ENCODE measurements at places on chromosomes 5 and 9. TPM values are rescaled to one million over a fixed set of nuclear protein-coding genes. Genes with fewer than 3 reads are reported as not detected.

DNA sequence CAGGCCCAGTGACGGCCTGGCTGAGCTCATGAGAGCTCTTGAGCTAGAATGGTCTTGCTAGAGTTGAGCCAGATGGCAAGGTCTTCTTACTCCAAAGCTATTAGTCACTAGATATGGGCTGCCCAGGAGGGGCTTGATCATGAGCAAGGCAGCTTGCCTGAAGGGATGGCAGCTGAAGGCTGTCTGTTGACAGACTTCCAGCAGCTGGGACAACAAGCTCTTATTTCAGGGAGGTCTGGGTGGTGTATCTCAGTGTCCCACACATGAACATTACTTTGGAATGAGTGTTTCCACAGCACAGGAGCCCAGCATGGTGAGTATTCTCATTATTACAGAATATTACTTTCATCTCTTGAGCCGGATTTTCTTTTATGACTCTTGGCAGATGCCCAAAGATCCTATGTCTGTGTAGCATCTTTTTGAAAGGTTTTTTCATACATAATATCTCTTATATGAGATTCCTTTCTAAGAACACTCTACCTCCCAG is 414.1 kb downstream of the ARHGEF28 start:
- no peak for DNase-seq

- DNase-seq: no peak
These were observed 78.1 kb upstream of the MAMDC2 start for GRCh38 chr9:69965416-69966145.

DNA sequence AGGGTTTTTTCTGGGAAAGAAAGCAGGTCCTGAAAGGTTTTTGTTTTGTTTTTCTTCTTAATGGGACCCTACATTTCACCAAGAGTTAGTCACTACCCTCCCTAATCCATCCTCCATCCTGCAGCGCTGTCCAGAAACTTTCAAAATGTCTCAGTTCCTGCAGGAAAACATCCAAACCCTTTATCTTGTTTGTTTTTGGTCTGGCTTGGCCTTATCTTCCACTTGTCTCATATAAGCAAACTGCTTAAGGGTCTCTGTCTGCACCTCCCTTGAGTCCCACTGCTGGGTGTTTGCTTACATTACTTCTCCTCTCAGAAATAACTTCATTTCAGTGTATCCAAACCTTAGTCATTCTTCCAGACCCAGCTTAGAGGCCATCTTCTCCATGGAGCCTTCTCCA is 11.0 kb upstream of the TRAF1 start:
- no peak for DNase-seq

GRCh38 chr5:120678279-120678678 is 214.2 kb downstream of the PRR16 start:
- no peak for DNase-seq

DDX41 gene
- 61.6 TPM for total RNA-seq

DNA sequence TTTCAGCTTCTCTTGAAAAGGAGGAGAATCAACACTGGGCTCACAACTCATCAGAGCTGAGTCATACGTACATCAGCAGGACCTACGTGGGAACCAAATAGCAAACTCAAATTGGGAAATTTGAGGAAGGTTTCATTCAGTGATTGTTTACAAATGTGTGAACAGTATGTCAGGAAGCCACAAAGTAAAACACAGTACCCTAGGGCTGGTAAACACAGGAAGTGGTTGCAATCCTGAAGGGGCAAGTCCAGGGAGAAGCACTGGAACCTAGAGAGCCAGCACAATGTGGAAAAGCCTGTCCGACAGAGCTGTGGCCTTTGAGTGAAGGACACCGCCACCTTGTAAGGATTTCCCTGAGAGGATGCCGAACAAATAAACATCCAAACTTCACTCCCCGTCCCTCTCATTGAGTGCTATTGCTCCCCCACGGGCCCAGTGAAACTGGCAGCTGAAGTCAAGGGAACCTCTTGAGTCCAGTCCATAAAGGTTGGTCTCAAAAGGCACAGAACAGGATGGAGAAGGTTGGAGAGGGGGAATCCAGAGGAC is 26.7 kb upstream of the RICTOR start:
- no peak for DNase-seq

DNA sequence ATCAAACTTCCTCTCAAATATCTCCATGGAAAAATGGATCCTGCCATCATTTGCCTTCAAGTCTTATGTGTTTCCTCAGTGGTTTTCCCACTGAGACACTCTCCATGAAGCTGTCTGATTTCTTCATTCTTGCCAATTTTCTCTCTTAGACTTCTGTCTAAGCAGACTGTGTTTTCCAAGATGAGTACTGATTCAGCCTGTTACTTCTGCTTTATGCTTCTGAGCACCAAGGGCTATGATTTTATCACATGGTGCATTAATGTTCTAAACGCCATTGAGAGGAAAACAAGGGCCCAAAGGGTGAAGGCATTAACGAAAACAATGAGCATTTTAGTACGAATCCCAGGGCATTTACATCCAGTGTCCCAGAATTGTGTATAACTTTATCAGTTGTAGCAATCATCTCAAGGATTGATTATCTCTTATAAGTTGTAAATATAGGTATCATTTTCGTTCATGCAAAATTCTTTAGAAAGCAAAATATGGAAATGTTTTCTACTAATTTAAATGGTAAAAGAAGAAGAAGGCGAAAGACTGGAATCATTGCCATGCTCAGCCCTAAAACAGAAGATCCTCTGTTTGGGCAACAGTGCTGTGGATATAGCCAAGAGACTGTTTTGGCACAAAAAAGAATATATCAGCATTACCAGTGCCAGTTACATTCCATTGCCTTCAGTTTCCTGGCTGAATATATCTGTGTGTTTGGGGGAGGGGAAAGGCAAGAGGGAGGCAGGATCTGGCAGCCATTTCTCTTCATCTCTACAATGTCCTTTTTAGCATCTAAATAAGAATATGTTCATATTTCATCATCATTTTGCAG is 537.6 kb downstream of the ANXA1 start:
- no peak for DNase-seq

- no peak for DNase-seq
These were observed 39.6 kb upstream of the ELL2 start for GRCh38 chr5:96001262-96001661.

AKNA gene
- 54.7 TPM for total RNA-seq

GRCh38 chr5:56099346-56099745 is 104.6 kb upstream of the IL6ST start:
- no peak for DNase-seq

GRCh38 chr5:52784737-52785136 is 3.0 kb upstream of the ITGA1 start:
- no peak for DNase-seq

- DNase-seq: peak; percentile 46
These were observed 37.3 kb downstream of the MRPL36 start for GRCh38 chr5:1762121-1762882.

IQGAP2 gene
- total RNA-seq: 31.0 TPM

MYO10 gene
- 67.0 TPM for total RNA-seq

CA9 gene
- 0.55 TPM for total RNA-seq

GRIN3A gene
- 0.06 TPM for total RNA-seq

ROR2 gene
- total RNA-seq: 5.5 TPM

DNA sequence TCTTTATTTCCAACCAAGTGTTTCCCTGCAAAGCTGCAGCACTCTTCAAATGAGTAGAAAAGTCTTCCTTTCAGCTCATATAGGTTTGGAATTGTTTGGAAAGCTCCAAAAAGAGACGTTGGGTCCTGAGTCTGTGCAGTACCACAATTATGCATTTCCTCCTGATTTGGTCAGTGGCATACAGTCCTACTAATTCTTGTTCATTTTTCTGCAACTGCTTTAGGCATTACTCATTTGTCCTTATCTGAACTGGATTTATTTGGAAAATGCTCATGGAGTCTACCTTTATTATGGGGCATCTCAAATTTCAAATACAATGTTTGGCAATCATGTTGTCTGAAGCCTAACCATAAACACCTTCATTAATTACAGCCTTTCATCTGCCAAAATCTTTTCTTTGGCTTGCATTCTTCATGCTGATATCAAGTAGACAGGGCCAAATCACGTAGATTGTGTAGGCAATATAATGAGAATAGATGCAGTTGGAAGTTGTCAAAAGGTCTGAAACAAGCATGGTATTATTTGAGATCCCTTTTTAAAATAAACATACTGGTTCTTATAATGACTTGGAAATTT is 232.8 kb downstream of the TLE1 start:
- no peak for DNase-seq

DNA sequence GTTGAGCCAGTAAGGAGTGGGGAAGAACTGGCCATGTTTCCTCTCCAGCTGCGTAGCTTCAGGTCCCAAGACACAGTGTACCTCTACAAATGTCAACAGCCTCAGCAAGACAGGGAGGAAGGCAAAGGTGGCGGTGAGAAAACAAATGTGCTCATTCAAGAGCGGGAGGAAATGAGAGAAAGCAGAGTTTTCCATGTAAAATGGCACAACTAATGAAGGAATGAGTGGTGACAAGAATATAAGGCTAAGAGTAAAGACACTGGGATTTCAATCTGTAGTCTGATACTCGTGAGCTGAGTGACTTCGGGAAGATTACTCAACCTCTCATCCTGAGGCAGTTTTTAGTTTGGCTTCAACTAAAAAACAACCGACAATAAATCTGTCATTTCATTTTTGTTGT is 67.6 kb downstream of the DPYSL3 start:
- no peak for DNase-seq

DNA sequence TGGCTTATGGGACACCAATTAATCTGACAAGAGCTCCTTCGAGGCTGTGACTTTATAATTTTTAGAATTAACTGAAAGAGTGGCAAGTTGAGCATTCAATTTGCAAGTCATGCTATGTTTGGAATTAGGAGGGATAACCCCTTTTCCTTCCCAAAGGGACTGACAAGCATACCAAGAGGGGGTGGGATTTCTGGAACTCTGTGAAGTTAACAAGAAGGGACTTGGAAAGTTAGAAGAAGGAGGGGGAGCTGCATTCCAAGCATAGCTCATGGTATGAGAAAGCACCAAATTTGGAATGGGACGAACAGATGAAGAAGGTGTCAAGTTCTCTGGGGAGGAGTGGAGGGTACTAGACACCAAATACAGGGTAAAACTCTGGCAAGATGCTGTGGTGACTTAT is 8.9 kb upstream of the PALM2AKAP2 start:
- no peak for DNase-seq

- DNase-seq: no peak
These were observed 23.2 kb downstream of the TGFBR1 start for GRCh38 chr9:99128133-99128406.

DNA sequence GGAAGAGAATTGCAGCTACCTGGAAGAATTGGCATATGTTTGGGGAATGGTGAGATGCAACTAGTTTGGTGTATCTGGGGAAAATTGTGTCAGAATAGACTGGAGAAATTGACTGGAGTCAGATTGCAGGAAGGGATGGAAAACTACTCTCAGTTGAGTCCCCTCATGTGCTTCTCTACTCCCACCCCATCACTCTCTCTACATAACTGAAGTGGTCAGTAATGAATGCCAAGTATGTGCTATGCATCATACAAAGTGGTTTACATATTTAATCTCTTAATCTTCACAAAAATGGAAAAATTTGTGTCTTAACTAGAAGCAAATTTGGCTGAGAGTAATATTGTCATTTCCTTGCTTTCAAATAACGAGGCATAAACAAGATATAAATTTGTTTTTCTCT is 146.4 kb upstream of the TNC start:
- DNase-seq: no peak

CYFIP2 gene
- 37.1 TPM for total RNA-seq

DNA sequence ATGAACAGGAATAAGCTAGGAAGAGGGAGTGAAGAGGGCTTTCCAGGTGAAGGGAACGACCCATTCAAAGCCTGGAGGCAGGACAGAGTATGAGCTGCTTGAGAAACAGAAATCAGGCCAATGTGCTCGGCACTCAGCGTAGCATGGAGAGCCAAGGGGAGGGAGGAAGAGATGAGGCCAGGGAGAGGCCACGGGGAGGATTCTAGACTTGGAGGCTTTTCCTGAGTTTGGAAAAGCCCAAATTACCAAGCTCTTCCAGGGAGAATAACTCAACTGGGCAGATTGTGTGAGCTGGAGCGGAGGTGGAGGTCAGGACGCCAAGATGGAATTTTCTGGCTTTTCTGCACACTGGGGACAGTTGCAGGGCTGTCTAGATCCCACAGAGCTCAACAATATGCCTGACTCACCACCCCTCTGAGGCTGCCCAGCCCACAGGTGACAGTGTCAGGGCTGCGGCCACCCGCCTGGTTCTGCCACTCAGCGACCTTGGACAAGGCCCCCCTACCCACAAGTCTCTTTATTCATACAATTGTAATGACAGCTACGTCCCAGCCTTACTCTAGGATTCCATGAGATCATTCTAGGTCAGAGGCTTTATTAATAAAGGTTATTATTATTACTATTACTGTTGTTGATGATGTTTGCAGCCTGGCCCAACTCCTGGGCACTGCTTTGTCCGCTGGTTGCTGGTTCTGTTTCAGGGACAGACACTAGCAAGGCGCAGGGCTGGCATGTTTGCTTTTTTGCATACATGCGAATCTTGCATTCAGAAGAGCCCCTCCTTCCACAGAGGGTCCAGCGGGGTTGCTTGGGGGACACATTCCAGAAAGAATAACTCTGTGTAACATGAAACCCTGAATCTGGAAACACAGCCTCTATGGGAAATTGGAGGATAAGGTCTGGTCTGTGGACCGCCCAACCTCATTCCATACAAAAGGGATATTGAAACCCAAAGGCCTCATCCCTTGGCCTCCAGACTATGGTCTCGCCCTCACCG is 9.4 kb upstream of the LMX1B start:
- no peak for DNase-seq

DNA sequence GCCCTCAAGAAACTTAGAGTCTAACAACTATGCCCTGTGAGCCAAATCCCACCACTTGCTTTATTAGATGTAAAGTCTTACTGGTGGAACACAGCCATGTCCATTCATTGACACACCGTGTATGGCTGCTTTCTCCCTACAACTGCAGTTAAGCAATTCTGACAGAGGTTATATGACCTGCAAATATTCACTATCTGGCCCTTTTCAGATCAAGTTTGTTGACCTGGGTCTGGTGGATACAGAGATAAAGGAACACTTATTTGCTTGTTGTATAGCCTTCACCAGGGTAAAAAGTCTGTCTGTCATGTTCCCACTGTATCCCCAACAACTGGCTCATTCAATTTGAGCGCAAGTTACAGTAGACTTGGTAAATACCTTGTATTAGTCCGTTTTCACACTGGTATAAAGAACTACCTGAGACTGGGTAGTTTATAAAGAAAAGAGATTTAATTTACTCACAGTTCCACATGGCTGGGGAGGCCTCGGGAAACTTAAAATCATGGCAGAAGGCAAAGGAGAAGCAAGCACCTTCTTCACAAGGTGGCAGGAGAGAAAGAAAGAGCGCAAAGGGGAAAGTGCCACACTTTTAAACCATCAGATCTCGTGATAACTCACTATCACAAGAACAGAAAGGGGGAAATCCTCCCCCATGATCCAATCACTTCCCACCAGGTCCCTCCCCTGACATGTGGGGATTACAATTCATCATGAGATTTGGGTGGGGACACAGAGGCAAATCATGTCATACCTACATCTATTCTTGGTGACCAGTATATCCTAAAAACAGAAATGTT is 27.9 kb downstream of the DEPDC1B start:
- DNase-seq: no peak

DNA sequence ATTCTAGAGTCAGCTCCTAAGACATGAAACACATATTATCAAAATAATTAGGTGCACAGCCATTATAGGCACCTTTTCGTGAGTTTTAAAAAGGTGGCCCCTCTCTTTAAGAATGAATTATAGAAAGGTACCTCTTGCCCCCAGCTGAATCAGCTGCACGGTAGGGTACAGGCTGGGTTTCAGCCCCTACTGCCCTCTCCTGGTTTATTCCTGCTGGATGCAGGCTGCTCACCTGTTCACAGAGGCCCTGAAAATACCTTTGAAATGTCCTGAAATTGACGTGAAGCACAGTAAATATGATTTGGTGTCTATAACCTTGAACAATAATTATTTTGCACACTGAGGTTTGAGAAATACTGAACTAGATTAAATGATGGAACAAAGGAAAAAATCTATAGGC is 504.8 kb upstream of the SGCD start:
- no peak for DNase-seq

Data from upper lobe of right lung (tissue), 1 donor.